T-helper 1 cell (primary cell): ENCODE measurements at places on chromosomes 7 and 10.

GRCh38 chr7:108376206-108376605 is 80.0 kb downstream of the NRCAM start:
- DNase-seq: no peak

- no peak for DNase-seq
These were observed 128.9 kb upstream of the GAD2 start for GRCh38 chr10:26087666-26088065.

- DNase-seq: no peak
These were observed 193.5 kb upstream of the SP8 start for GRCh38 chr7:20980232-20980631.

DNA sequence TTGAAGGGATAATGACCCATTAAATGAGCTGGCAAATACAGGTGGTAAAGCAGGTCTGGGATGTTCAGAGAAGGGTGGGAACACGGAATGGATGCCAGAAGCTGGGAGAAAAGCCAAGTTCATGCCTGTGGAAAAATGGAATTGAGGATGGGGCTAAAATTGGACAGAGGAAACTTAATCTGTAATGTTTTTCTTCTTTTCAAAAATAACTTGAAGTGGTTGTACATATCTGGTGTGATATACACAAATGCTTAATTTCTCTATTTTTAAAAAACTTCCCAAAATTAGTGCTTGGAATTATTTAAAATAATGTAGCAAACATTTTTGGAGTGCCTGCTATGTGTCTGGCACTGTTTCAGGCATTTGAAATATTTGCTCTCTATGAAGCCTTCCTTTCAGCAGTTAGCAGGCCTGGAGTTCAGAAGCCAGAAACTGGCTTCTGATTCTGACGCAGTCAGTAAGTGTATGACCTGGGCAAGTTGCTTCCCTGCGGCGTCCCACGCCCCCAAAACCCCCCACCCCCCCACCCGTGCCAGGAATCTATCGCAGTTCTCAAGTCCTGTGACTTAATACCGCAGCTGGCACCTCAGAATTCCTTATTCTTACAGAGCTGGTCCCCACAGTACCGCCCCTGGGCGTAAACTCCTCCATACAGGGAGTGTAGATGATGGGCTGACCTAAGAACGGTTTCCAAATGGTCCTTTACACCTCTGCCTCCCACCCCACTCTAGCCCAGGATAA is 828 bp upstream of the MALSU1 start:
- no peak for DNase-seq

- no peak for DNase-seq
These were observed 54.8 kb downstream of the DGKI start for GRCh38 chr7:137791930-137792329.

DNA sequence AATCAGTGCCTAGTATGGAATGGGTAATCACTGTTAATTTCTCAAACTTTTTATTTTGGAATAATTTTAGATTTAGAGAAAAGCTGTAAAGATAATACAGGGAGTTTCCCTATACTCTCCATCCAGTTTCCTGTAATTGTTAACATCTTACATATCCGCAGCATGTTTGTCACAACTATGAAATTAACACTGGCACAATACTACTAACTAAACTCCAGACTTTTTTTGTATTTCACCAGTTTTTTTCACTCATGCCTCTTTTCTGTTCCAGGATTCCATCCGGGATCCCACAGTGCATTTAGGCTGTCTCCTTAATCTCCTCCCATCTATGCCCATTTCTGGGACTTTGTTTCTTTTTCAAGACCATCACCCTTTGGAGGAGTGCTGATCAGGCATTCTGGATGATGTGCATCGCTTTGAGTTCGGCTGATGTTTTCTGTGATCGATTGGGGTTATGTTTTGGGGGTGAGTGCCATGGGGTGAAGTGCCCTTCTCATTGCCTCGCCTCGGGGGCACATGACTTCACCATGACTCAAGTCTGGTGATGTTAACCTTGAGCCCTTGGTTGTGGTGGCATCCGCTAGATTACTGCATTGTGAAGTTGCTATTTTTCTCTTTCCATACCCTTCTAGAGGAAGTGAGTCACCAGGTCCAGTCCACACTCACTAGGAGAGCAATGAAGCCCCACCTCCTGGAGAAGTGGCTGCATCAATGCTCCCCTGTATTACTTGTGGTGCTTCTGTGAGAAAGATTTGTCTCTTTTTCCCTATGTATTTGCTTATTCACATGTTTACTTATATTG is 43.9 kb upstream of the GRB10 start:
- DNase-seq: no peak

DNA sequence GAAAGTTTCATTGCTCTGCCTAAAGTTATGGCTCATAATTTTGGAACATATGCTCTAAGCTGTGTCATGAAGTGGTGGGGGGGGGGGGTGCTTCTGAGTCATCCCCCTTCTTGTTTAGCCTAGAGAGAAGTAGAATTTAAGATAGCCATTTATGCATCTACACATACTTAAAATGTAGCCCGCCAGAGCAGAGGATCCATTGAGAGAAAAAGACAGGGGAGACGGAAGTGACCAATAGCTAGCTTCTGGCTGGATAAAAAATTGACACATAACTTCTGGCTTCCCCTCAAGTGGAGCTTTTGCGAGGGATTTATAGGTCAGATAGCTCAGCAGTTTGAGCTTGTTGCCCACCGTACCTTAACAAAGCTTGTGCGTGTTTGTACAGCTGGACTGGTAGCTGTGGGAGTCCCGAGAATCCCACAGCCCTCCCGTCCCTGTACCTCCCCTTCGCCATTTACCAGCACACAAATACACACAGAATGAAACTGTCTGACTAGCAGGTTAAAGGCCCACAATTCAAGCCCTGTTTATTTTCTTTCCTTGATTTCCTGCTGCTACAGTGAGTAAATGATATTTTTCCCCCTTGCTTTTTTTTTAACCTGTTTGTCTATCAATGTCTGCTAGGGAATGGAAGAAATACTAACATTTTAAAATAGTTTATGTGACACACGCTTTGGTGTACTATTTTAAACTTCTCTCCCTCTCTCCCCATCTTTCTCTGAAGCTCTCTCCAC is 232.6 kb upstream of the FERD3L start:
- no peak for DNase-seq

DNA sequence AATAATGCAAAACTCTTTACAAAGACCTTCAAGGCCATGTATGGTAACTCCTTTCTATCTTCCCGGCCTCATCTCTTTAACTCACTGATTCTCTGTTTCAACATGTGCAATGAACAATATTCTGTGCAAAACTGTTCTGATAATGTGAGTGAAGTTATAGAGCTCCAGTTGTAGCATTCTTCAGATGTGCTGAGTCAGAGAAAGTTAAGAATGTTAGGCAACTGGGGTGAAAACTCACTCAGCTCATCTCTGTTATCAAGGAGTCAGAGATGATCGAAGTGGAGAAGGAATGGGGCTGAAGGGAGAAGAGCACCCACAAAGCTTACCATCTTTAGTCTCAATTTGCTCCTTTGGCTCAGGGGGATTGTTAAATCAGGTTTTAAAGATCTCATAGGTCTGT is 344.7 kb upstream of the NPSR1 start:
- DNase-seq: no peak

DNA sequence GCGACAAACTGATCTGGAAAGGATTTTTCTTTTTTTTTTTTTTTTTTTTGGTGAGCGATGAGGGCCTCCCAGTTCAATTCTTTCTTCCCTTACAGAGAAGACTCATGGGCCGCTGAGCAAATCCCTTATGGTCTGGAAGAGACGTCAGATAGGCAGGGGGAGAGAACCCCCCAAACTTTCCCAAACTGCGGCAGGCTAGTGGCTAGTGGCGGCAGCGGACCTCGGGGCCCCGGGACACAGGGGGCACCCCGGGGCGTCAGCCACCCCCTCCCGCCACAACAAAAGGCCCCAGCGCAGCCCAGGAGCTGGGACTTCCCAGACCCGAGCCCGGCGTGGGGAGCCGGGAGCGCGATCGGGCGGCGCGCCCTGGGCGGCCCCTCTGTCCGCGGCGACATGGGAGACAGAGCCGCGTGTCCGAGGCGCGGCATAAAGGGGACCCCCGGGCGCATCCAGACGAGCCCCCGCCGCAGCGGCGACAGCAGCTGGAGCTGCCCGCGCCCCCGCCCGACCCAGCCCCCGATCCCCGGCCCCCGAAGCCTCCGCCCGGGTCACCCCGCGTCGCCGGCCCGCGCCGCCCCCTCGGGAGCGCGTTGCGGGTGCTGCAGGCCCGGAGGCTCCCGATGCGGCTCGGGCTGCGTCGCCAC is 755 bp downstream of the FAM171A1 start:
- DNase-seq: peak; percentile 17

DNA sequence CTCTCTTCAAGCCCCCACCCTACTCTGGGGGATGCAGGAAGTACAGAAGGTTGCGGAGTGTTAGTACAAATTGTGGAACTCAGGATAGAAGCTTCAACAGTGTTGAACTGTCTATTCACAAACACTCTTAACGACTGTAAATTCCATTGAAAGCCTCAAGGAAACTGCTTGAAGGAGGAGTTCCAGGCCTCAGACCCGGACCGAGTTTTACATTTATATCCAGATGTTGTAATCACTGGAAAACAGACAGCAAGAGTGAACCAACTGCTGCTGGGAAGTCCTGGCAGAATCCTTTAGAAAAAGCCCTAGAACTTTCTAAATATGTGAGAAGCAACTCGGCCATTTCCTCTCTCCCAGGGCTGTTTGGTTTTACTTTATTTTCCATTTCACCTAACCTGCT is 84.1 kb upstream of the LRRC18 start:
- DNase-seq: no peak

- DNase-seq: no peak
These were observed 27.9 kb upstream of the CDK14 start for GRCh38 chr7:90568213-90568612.

GRCh38 chr7:69757981-69758430 is 159.7 kb downstream of the AUTS2 start:
- no peak for DNase-seq

- DNase-seq: no peak
These were observed 37.5 kb downstream of the ARHGAP22 start for GRCh38 chr10:48567346-48567745.

- DNase-seq: no peak
These were observed 175.9 kb downstream of the CCDC71L start for GRCh38 chr7:106485031-106485551.

- DNase-seq: no peak
These were observed 125.7 kb downstream of the CD36 start for GRCh38 chr7:80764132-80764531.

DNA sequence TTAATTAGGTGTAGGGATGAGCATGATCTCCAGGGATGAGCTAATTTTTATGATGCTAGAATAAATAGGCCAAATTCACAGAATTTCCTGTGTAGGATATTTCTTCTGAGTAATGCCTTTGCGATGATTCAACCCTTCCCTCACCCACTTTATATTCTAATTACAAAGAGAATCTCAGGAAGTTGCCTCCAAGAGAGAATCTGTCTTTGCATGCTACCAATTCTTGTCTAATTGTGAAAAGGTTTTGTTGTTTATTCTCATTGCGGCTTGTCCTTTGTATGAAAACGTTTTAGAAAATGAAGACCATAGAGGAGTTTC is 6.3 kb downstream of the C7orf57 start:
- DNase-seq: no peak

GRCh38 chr7:111053035-111053434 is 37.9 kb upstream of the LRRN3 start:
- no peak for DNase-seq

GRCh38 chr7:18753972-18754610 is 258.5 kb downstream of the HDAC9 start:
- no peak for DNase-seq

GRCh38 chr7:144519925-144520324 is 116.4 kb upstream of the NOBOX start:
- no peak for DNase-seq

- no peak for DNase-seq
These were observed 29.7 kb downstream of the TMEM270 start for GRCh38 chr7:73890555-73891147.

DNA sequence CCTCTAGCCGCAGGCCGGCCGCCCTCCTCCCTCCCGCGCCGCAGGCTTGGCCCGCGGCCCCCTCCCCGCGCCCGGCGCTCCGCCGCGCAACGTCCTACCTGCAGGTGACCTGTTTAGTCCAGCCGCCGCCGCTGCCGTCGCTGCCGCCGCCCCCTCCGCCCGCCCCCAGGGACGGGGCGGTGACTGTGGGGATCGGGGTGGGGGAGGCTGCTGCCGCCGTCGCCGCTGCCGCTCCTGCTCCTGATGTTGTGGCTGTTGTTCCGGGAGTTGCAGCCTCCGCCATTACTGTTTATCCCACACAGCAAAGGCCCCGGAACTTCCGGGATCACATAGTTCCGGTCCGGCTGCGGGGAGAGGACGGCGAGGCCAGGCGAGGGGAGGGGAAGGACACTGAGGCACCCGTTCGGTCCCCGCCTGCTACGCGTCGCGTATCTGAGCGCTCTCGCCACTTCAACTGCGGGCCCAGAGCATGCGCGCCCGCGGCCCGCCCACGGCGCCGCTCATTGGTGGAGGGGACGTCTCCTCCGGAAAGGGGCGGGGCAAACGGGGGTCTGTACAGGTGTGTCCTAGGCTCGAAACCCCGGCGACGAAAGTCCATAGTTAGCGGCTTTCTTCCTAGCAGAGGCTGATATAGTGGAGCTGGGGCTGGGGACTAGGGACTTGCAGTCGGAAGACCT is at the start of gene MKRN1:
Gene MKRN1, minus strand, starts transcription at position 444 of the 677 bp plus-strand sequence. Its CDS starts 161 bp downstream, at position 283.
- peak; percentile 87 for DNase-seq

- peak; percentile 25 for DNase-seq
These were observed 43.5 kb downstream of the YKT6 start for GRCh38 chr7:44244282-44244681.

- DNase-seq: no peak
These were observed 19.3 kb downstream of the MYOF start for GRCh38 chr10:93462881-93463280.

DNA sequence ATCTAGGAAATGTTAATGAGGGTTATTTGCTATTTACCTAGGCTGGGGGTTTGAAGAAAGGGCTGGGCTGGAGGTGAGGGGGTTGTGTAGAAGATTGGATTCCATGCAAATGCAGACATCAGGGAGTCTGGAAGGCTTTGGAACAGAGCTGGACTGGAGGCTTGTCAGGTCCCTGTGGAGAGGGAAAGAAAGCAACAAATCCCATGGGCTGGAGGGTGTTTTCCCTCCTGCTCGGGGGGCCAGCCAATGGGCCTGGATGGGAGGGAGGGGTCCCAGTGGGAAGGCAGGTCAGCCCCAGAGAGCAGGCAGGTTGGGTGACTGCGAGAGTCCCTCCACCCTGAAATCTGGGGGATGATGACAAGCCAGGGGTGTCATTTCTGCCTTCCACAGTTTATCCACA is 431.8 kb downstream of the RPS24 start:
- no peak for DNase-seq

DNA sequence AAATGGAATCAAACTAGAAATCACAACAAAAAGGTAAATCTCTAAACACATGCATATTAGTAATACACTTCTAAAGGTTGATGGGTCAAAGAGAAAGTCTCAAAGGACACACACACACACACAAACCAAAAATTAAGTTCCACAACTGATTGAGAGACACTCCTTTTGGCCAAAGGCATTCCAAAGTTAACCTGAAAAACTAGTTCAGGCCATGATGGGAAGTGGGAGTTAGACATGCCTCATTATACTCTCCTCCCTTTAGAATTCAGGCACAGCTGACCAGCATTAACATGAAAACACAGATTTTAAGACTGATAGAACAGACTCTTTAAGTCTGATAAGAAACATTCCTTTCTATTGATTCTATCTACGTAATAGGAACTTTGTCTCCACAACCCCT is 332.4 kb upstream of the IGFBP3 start:
- no peak for DNase-seq

- no peak for DNase-seq
These were observed 34.1 kb downstream of the OSBPL3 start for GRCh38 chr7:24945899-24946298.
